ENCODE measurements at places on chromosomes 1 and 21.

DNA sequence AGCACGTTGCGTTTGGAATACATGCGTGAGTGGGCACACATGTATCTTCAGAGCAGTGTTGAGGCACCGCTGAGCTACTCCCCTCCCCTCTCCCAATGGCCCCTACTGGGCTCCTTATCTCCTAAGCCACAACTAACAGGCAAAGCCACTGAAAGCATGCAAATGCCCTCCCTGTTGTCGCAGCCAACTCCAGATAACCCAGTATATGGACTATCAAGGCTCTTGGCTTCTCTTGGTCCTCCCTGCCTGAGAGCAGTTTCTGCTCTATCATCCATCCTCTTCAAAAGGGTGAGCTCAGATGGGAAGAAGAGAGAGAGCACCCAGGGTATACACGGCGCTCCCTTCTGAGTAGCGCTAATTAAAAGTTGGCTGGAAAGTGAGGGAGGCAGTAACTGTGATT lies 58.5 kb upstream of the CNTN2 start:
- H3K27ac ChIP-seq: no peak overlapping the region
- DNase-seq: no peak
- H3K4me3 ChIP-seq: no peak overlapping the region

GRCh38 chr1:107076841-107077240 lies 20.4 kb downstream of the PRMT6 start:
- no peaks in the 10 kb centered on the region for H3K36me3 ChIP-seq
- DNase-seq: no peak
- H3K4me3 ChIP-seq: no peak overlapping the region
- no peaks in the 10 kb centered on the region for H3K4me1 ChIP-seq
- peaks cover 16% of the 10 kb centered on the region for H3K27me3 ChIP-seq

DNA sequence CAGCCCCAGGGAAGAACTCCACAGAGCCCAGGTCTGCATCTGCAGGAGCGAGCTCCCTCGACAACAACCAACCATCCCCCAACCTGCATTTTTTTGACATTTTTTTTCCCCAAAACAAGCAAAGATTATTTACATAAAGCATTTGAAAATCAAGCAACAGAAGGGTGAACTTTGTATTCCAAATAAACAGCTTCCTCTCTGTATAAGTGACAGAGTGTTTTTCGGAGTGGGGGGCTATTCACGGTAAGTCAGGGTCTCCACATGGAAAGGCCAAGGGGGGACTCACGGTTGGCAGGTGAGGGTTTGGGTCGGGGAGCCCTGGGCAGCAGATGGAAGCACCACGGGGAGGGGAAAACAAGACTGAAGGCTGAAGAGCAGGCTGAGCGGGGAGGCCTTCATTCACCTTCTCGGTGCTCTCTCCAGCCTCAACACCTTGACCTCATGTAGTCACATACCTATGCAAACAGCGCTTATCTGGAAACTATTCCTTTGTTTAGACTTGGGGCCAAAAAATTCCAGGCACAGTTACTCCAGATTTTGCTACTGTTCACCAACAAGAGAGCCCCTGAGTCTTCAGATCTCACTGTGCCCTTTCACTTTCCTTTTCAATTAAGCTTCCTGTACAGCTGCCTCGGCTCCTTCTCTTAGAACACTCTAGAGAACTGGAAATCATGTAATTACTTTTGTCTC lies 27.6 kb downstream of the C2CD2 start:
- no peak for DNase-seq
- H3K36me3 ChIP-seq: peaks cover 4% of the 10 kb centered on the region
- peak overlapping the region; percentile 98 for H3K27ac ChIP-seq
- H3K4me3 ChIP-seq: peak overlapping the region; percentile 94
- peaks cover 67% of the 10 kb centered on the region for H3K4me1 ChIP-seq
- peaks cover 2% of the 10 kb centered on the region for H3K27me3 ChIP-seq

GRCh38 chr1:114831276-114831994 lies 23.2 kb upstream of the SYCP1 start:
- H3K27ac ChIP-seq: no peak overlapping the region
- no peak overlapping the region for H3K4me3 ChIP-seq
- H3K27me3 ChIP-seq: peaks cover 3% of the 10 kb centered on the region
